KG1 (cell line): ENCODE measurements at places on chromosomes 1 and 21.

- DNase-seq, result no peak
These were observed 3.0 kb downstream of the ADPRS start for GRCh38 chr1:36091698-36092097.

- DNase-seq, result no peak
These were observed 17.2 kb downstream of the ATP1A1 start for GRCh38 chr1:116390195-116390594.

DNA sequence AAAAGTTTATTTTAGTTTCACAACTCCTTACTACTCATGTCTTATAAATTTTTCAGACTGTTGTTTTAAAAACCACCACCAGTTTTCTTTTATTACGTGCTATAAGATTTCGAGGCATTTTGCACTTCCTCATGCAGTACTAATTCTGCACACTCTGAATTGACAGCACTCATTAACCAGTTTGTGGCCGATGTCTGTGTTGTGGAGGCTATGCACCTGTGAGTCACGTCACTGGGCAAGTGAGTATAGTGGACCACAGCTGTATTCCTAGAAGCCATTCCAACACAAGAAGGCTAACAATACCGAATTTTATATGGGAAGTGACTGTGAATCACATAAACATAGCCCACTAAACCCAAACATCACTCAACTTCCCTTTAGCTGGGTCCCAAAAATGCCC, 21.0 kb upstream of the SPATA6 start:
- no peak for DNase-seq

DNA sequence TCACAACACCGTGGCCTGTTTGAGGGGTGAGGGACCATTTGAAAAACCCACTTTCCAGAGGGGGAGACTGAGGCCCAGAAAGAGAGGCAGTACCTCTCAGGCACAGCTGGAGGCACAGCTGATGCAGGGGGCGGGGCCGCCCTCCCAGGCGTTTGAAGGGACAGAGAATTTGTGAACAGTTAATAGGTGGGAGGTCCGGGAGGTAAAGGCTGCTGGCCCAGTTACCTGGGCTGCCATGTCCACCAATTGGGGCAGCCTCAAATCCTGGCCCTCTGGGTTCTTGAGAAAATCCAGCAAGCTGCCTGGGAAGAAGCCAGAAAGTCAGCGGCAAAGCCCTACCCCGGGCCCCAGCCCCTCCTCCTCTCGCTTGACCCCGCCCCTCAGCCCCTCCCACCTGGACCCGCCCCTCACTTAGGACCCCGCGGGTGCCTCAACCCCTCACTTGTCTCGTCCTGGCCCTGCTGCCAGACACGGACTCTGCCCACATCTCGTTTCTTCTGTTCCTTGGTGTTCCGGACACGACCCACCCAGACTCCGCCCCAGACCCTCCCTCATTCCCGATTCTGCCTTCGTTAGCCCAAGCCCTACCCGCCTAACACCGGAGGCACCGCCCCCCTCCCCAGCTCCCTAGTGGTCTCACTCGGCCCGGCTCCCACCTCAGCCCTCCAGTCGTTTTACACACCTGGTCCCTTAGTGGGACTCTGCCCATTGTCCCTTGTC, 10.8 kb upstream of the AHDC1 start:
- DNase-seq, result no peak

- DNase-seq, result no peak
These were observed 44.4 kb downstream of the DIPK1A start for GRCh38 chr1:92916899-92917298.

- DNase-seq, result no peak
These were observed 330.2 kb downstream of the S1PR1 start for GRCh38 chr1:101566883-101567538.

- DNase-seq, result no peak
These were observed 116.5 kb downstream of the TBX15 start for GRCh38 chr1:118871582-118872171.

- no peak for DNase-seq
These were observed 33.4 kb upstream of the ST6GALNAC5 start for GRCh38 chr1:76833856-76834255.

DNA sequence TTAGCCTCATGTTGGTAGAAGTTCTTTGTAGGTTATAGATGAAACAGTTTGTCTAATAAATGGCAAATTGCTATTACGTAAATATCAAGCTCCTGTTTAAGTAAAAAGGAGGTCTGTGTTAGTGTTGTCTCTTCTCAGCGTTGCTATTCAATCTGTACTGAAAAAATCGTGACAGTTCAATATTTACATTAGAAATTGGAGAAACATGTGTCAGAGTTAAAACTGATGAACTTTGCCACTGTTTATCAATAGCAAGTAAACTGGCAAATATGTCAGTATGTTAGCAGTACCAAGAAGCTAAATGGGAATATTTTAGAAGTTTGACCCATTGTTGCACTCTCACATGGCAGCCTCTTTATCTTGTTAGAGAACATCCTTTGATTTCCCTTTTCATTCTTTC, 218.5 kb downstream of the GPR52 start:
- DNase-seq, result no peak

- DNase-seq, result no peak
These were observed 12.2 kb downstream of the HDAC1 start for GRCh38 chr1:32303997-32304622.

- DNase-seq, result no peak
These were observed 6.6 kb upstream of the AK4 start for GRCh38 chr1:65141394-65141793.
